Endodermal cell (in vitro differentiated cells): ENCODE measurements at places on chromosomes 13 and 19.
A peak's percentile ranks its signal among the peaks of the same experiment; 100 is the strongest.

DNA sequence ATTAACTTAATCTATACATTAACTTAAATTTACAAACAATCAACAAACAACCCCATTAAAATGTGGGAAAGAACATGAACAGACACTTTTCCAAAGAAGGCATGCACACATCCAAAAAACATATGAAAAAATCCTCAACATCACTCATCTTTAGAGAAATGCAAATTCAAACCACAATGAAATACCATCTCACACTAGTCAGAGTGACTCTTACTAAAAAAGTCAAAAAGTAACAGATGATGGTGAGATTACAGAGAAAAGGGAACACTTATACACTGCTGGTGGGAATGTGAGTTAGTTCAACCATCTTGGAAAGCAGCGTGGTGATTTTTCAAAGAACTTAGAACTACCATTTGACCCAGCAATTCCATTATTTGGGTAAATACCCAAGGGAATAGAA lies 759.2 kb upstream of the SLITRK1 start:
- no peak for DNase-seq

- DNase-seq: peak; percentile 99
Observed at GRCh38 chr19:4638828-4639530, at the start of gene TNFAIP8L1. Gene TNFAIP8L1 (plus strand): TSS chr19:4639516. CDS start chr19:4651870, 12,354 bp downstream.

GRCh38 chr13:97004886-97005285 lies 10.6 kb upstream of the OXGR1 start:
- DNase-seq: no peak

- no peak for DNase-seq
Observed at GRCh38 chr13:80235967-80236302, 105.0 kb downstream of the SPRY2 start.

GRCh38 chr19:14377883-14378328 lies 3.3 kb upstream of the ADGRE5 start:
- DNase-seq: no peak

DNA sequence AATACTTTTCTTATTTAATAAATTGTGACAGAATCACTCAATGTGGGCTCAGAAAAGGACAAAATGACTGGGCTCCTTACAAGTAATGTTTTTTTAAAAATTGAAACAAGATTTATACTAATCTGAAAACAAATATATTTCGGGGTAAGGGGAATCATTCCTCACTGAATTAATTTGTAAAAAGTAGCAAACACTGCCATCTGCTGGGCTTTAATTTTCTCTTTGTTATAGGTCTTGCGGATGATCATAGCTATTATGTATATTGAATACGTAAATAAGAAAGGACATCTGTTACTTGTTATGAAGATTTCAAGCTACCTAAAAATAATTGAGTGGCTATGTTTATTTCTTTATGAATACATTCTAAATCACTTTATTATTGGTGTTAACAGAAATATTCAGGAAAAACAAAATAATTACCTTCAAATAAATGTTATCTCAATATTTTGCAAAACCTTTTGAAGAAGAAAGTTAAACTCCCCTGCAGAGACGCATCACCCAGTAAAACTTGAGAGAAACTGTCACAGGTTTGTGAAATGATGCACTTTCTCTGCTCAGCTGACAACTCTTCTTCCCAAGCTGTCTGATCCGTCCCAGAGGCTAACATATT lies 17.8 kb upstream of the ENOX1 start:
- DNase-seq: no peak

DNA sequence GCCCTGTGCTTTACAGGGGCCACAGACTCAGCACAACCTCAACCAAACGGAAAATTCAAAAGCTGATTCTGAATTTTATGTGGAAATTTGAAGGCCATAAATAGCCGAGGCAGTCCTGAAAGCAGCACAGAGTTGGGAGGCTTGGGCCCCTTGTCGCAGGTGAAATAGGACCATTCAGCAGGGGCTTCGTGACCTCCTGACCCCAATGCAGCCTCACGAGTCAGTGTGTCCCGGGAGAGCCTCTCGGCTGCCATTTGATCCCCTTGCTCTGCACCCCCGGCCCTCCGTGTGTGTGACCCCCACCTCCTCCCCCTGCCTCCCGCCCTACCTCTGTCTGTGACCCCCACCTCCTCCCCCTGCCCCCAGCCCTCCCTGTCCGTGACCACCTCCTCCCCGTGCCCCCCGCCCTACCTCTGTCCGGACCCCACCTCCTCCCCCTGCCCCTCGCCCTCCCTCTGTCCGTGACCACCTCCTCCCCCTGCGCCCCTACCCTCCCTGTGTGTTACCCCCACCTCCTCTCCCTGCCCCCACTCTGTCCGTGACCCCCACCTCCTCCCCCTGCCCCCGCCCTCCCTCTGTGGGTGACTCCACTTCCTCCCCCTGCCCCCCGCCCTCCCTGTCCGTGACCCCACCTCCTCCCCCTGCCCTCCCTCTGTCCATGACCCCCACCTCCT lies 41.7 kb upstream of the TFDP1 start:
- DNase-seq: no peak

DNA sequence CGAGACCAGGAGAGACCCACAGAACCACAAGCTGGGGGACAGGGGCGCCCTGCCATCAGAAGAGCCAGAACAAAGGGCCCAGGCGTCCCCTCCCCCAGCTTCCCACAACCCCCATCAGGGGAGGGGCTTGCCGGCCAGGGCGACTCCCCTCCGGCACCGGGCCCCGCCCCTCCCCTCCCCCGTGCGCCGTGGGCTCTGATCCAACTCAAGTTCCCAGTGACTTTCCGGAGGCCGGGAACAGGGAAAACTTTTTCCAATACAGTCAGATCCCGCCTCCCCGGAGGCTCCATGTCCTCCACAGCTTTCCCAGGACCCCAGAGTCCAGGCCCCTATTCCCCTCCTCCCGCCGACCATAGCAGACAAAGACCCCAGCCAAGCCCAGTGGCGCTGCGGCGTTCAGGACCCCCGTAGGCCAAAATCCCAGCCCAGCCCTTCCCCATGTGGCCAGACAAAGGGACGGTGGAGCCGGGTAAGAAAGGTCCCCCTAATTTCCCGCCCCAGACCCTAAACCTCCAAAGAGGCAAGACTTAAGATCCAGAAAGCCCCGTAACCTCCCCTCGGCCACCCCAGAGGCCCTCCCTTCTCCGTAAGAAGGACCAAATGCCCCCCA lies 673 bp downstream of the TEAD2 start:
- peak; percentile 90 for DNase-seq

- DNase-seq: no peak
Observed at GRCh38 chr13:37457612-37458011, 141.0 kb downstream of the POSTN start.

GRCh38 chr13:96090240-96091101 lies 564 bp downstream of the HS6ST3 start:
- peak; percentile 78 for DNase-seq

DNA sequence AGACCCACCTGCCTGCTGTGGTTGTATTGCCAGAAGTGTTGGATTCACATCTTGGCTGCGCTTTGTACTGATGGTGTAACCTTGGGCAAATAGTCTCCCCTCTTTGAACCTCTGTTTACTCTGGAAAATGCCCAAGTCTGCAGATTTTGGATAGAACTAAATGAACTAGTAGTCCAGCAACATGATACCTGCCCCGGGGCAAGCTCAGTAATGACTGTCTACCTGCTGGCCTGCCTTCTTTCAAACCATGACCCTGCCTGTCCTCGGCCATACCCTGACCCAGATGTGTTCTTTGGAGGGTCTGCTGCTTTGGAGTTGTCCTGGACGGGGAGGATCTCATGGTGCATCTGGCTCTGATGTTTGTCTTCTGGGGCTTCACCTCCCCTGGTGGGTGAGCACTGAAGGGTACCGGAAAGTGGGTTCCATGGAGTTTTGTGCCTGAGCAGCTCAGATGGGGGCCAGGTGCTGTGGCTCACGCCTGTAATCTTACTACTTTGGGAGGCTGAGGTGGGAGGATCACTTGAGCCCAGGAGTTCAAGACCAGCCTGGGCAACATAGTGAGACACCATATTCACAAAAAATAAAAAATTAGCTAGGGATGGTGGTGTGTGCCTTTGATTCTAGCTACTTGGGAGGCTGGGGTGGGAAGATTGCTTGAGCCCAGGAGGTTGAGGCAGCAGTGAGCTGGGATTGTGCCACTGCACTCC lies 59.5 kb downstream of the TNFRSF19 start:
- no peak for DNase-seq

DNA sequence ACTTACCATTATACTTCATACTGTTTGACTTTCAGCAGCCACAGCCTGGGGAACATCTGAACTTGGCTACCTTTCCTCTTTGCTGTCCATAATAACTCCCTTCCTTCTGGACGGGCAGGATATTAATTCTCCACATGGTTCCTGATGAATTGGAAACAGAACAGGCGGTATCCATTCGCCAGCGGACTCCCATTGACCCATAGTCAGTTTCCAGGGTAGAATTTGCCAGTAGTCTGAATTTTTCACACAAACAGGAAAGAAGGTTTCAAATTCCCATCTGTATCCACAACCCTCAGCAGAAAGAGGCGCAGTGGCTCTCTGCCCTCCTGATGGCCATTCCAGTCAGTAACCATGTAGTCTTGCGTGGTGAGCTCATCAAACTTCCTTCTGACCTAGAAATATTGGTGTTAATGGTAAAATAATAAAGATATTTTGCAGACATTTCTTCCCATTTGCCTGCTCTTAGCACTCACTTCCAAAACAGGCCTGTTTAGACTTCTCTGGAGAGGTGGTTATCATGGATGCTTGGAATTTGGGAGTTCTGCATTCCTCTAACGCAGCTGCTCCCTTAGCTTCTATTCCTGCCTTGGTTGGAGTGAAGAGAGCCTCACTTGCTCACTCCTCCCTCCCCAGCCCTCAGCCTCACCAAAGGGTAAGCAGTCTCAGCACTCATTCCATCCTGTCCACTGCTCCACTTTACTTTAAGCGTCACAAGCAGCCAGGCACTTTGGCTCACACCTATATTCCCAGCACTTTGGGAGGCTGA lies 75.0 kb upstream of the OXGR1 start:
- DNase-seq: no peak

GRCh38 chr13:109650861-109651260 lies 135.5 kb downstream of the IRS2 start:
- DNase-seq: no peak

DNA sequence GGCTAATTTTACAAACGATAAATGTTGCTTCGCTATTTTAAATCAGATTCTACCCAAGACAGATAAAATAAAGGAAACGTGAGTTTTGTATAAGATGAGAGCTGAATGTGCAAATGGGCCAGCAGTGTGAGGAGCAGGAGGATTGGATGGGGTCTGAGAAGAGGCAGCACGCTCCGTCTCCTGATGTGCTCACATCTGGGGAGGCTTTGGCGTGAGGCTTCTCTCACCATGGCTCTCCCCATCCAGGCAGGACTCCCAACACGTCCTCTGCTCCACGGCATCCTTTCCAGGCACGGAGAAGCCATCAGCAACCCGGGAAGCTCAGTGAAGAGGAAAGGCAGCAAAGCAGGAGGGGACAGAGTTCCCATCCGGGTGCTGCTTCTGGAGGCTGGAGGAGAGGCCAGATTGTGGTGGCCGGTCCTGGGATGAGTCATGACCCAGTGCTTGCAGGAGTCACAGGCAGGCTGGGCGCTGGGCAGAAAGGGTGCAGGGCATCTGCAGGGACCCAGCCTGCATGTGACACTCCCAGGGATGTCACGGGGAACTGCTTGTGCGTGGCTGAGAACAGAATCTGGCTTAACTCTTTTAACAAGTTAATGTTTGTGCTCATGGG lies 47.5 kb downstream of the ZNF536 start:
- DNase-seq: peak; percentile 52

DNA sequence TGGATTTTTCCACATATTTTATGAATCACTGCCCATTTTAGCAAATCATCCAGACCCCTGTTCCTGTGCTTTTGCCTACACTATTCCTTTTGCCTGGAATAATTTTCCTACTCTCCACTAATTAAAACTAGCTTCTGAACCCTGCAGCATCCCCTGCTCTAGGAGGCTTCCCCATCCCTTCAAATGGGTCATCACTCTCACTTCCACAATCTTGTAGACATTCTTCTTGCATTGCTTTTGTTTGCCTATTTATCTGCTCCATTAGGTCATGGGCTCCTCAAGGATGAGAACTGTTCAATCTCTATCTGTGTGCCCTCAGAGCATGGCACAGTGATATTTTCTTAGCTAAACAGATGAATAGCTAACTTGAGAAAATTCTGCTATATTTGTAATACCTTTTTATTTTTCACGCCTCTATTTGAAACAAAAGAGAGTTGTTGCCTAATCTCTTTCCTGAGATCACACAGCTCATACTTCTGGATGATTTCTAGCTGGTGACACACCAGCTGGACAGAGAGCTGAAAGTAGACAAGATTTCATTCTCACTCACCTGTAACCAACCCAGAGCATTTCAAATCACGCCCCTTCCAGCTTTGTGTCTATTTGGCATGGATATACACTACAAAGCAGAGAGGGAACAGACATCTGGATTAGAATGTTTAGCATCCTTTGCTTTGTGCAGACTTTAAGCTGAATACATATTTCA lies 466.0 kb downstream of the FOXO1 start:
- no peak for DNase-seq

- DNase-seq: no peak
Observed at GRCh38 chr19:2252797-2253105, 3.5 kb downstream of the JSRP1 start.

GRCh38 chr19:46147791-46148288 lies at the start of gene IGFL2:
Gene IGFL2 (plus strand): TSS chr19:46148238. CDS start chr19:46148279, 41 bp downstream.
- no peak for DNase-seq

- DNase-seq: no peak
Observed at GRCh38 chr13:68727165-68727564, 1380.5 kb upstream of the ATXN8OS start.

DNA sequence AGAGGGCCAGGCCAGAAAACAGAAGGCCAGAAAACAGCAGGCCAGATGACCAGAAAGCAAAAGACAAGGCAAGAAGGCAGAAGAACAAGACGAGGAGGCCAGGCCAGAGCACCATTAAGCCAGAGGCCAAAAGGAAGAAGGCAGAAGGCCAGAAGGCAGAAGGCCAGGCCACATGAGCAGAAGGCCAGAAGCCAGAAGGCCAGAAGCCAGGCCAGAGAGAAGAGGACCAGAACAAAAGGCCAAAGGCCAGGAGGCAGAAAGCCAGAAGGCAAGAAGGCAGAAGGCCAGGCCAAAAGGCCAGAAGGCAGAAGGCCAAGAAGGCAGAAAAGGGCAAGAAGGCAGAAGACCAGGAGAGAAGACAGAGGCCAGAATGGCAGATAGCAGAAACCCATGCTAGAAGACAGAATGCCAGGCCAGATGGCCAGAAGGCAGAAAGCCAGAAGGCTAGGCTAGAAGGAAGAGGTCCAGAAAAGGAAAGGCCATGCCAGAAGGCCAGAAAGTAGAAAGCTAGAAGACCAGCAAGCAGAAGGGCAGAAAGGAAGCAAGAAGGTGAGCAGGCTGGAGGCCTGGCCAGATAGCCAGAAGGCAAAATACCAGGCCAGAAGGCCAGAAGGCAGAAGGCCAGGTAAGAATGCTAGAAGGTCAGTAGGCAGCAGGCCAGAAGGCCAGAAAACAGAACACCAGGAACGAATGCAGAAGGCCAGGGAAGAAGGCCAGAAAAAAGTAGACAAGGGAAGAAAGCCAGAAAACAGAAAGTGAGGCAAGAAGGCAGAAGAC lies 187.6 kb downstream of the TUBA3C start:
- no peak for DNase-seq

DNA sequence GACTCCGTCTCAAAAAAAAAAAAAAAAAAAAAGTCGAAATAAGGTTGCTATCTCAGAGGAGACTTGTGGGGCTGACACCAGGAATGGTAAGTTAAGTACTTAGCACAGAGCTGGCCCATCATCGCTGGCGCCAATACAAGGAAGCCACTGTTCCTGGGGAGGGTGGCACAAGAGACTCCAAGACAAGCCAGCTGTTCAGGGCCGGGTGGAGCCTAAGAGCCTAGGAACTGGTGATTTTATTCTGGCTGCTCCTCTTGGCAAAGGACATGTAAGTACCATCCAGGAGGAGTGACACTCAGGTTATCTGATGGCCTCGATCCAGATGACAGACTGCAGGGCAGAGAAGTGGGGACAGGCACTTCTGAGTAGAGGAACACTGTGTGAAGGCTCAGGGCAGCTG lies 3.8 kb downstream of the ELOF1 start:
- DNase-seq: no peak

- DNase-seq: no peak
Observed at GRCh38 chr13:94495806-94496205, 16.3 kb upstream of the DCT start.
